Activated naive CD8-positive, alpha-beta T cell treated with anti-CD3 and anti-CD28 coated beads for 36 hours (primary cell): ENCODE measurements at places on chromosomes 6 and 20. TPM values are rescaled to one million over a fixed set of nuclear protein-coding genes. Genes with fewer than 3 reads are reported as not detected.

GRCh38 chr20:58446960-58447265, 57.9 kb downstream of the VAPB start:
- DNase-seq: no peak

DNA sequence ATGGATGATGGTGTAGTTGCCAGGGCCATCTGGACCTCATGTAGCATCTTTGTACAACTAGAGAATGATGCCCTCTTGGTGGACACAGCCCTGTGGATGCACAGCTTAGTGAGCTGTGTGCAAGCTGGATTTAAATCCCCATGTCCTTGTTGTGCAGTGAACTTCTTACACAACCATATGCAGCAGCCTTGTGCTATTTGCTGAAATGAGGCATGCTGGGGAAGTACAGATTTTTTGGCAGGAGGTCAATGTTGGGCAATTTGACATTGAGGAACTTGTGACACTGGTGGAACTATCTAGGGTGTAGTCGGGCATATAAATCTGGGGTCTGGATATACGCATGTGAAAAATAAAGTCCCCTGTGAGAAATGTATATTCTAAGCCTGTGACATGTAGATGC, 5.8 kb upstream of the CDC5L start:
- no peak for DNase-seq

Gene KCNB1
- total RNA-seq: not detected

Gene STX11
- 39.0 TPM for total RNA-seq

GRCh38 chr6:54632984-54633565, 213.5 kb upstream of the FAM83B start:
- DNase-seq: no peak

Gene SMOC2
- total RNA-seq: not detected

DNA sequence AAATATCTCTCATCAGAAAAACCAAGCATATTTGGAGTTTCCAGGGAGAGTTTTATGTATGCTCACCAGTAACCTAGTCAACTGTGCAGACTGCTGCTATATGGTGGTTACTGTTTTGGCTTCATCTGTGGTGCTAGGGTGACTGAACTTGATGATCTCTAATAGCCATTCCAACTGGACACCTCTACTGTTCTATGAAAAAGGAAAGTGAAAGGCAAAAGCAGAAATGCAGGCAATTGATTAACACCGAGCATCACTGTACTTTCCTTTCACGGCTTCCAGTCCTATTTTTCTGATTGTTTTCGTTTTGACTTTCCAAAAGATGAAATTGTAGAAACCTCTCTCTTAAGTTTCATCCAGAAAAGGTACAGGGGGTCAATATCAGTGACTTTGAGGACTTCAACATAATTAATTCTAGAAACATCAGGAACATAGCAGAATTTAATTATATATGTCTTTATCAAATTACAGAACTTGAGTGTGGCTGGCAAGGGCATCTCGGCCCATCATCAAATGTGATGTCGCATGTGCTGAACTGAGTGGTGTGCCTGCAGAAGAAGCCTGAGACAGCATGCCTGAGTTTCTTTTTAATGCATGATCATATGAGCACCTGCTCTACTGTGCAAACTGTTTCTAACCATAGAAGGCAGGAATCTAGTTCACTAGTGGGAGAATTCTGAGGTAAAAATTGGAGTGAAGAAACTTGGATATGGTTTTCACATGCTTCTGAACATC, 464.3 kb upstream of the FLRT3 start:
- DNase-seq: no peak

Gene PFDN6
- 107 TPM for total RNA-seq

Gene LAMA2
- total RNA-seq: 2.0 TPM

GRCh38 chr6:71383901-71384489, 95.4 kb downstream of the OGFRL1 start:
- DNase-seq: no peak

DNA sequence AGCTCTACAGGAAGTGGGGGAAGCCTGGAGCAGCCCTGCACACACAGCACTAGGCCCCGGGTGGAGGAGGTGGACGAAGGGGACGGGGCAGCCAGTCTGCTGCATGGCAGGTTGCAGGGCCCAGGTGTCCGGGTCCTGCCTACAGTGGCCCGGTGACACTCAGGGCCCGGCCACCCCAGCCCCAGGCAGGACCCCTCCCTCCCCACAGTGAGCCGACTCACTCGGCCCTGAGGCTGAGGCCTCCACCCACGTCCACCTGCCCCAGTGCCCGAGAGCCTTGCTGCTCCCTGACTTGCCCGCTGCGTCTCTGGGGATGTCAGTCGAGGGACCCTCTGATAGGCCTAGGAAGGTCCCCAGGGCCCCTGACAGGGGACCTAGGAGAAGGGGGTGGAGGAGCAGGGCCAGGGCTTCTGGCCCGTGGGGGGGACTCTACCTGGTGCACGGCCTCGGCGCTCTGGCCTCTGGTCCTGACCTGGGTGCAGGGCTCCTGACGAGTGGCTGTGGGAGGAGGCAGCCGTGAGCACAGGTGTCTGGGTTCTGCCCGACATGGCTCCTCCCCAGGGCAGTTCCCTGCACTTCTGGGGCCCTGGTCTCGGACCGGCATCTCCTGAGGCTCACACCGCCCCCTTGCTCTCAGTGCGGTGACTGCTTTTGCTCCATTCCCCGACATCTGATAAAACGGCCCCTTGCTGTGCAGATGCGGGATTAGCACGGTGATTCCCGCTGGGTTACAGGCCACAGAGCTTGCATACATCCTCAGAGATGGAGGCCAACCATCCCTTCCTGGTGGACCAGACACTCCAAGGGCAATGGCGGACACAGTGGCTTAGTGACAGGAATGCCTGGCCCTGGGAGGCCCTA, 20.1 kb downstream of the FRMD1 start:
- no peak for DNase-seq

DNA sequence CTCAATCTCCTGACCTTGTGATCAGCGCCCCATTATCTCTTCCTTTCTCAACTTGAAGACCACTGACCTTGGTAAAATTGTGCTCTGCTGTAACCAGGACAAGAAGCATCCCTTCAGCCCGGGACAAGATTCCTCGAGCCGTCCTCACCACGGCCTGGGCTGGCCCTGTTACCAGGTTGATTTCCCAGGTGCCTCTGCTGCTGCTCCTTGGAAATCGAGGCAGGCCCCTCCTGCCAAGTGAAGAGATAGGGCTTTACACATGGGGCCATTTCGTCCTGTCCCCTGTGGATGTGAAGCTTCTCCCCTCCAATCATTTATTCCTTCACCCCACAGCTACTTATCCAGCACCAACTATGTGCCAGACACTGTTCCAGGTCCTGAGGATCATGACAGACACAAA, 21.5 kb downstream of the RAB44 start:
- no peak for DNase-seq

GRCh38 chr20:48622421-48622820, 205.4 kb downstream of the PREX1 start:
- DNase-seq: no peak

DNA sequence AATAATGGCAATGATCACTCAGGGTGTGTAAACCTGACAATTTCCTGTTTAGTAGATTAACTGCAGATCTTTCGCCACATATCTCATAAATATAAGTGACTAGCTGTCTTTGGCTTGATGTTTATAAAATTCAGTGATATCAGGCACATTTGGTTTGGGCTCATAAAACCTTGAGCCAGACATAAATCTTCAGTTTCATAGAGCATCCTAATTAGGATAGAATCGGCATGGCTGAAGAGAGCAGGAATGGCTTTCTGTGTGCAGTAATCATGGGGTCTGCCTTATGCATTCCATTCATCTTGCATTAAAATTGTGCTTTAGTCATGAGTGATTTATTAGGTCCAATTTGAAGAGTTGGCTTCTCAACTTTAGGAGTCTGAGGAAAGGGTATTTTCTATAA, 27.2 kb downstream of the AIG1 start:
- no peak for DNase-seq

Gene MEI4
- total RNA-seq: not detected

Gene C6orf52
- total RNA-seq: 5.7 TPM

DNA sequence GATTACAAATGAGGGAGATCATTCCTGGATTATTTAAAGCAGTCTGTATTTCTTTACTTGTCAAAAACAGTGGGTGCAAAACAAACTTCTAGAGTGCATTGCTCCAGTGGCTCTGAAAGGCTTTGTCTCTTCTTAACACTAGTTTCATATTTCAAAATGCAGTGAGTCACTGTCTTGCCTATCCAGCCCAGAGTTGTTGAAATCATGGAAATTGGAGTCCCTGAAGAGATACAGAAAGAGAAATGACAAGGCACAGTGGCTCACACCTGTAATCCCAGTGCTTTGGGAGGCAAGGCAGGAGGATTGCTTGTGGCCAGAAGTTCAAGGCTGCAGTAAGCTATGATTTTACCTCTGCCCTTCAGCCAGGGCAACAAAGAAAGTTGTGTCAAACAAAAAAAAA, 11.3 kb downstream of the SLC2A12 start:
- no peak for DNase-seq

- no peak for DNase-seq
These were observed 101.2 kb downstream of the TTLL2 start for GRCh38 chr6:167426084-167426483.

DNA sequence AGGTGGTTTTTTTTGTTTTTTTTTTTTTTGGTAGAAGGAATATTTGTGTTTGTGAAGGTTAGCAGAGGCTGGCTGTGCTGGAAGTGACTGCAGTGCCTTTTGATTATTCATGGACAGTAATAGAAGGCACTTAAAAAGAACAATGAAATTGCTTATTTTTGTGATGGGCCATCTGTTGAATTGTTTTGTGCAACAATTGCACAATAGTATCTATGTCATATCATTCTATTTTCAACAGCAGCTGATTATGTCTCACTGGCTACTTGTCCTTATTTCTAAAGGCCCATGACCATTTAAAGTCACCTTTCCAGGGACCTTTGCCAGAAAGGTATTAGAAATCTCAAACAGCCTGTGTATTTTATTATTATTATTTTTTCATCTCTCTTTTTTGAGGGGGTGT, 70.6 kb downstream of the AFG1L start:
- no peak for DNase-seq
